ENCODE measurements at places on chromosomes 13 and 19. TPM values are rescaled to one million over a fixed set of nuclear protein-coding genes. Genes with fewer than 3 reads are reported as not detected.

CASP14 gene
- total RNA-seq, result not detected

FFAR3 gene
- not detected for total RNA-seq

CBY2 gene
- total RNA-seq, result not detected

C19orf33 gene
- total RNA-seq, result not detected

ZNF99 gene
- not detected for total RNA-seq

KCNN4 gene
- 0.26 TPM for total RNA-seq

PGLYRP2 gene
- not detected for total RNA-seq

GRCh38 chr19:18233224-18233825 is 7.1 kb upstream of the PDE4C start:
- H3K4me3 ChIP-seq, result no peak overlapping the region
- no peaks in the 10 kb centered on the region for H3K27me3 ChIP-seq

DNA sequence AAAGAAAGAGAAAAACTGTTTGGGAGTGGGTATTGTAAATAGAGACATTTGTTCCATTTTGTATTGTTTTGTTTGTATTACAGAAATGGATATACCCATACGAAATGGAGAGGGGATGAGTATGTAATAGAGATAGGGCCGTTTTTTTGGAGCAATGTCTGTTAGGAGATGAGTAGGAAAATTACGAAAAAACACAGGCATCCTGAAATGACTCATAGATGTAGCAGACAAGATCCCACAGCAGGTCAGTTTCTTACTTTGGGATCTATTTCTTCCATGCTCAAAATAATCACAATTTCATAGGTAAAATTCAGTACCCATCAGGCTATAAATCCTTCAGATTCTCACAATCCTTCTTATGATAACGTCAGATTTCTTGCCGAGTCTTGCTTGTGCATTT is 779.4 kb upstream of the SLITRK1 start:
- no peak overlapping the region for H3K4me3 ChIP-seq
- H3K27me3 ChIP-seq, result no peaks in the 10 kb centered on the region
- DNase-seq, result no peak

- no peak for DNase-seq
- H3K4me3 ChIP-seq, result no peak overlapping the region
- no peaks in the 10 kb centered on the region for H3K36me3 ChIP-seq
- no peak overlapping the region for H3K27ac ChIP-seq
- H3K4me1 ChIP-seq, result no peaks in the 10 kb centered on the region
Observed at GRCh38 chr13:74867460-74867859, 614.5 kb downstream of the TBC1D4 start.

GRCh38 chr13:97077341-97077740 is 83.1 kb upstream of the OXGR1 start:
- H3K4me3 ChIP-seq, result no peak overlapping the region
- no peaks in the 10 kb centered on the region for H3K27me3 ChIP-seq
- H3K4me1 ChIP-seq, result no peaks in the 10 kb centered on the region
- no peak overlapping the region for H3K27ac ChIP-seq

- no peak overlapping the region for H3K27ac ChIP-seq
- H3K4me3 ChIP-seq, result no peak overlapping the region
- H3K4me1 ChIP-seq, result no peaks in the 10 kb centered on the region
- H3K27me3 ChIP-seq, result no peaks in the 10 kb centered on the region
- H3K36me3 ChIP-seq, result no peaks in the 10 kb centered on the region
- DNase-seq, result no peak
Observed at GRCh38 chr13:44703371-44703770, 127.2 kb upstream of the TSC22D1 start.

DNA sequence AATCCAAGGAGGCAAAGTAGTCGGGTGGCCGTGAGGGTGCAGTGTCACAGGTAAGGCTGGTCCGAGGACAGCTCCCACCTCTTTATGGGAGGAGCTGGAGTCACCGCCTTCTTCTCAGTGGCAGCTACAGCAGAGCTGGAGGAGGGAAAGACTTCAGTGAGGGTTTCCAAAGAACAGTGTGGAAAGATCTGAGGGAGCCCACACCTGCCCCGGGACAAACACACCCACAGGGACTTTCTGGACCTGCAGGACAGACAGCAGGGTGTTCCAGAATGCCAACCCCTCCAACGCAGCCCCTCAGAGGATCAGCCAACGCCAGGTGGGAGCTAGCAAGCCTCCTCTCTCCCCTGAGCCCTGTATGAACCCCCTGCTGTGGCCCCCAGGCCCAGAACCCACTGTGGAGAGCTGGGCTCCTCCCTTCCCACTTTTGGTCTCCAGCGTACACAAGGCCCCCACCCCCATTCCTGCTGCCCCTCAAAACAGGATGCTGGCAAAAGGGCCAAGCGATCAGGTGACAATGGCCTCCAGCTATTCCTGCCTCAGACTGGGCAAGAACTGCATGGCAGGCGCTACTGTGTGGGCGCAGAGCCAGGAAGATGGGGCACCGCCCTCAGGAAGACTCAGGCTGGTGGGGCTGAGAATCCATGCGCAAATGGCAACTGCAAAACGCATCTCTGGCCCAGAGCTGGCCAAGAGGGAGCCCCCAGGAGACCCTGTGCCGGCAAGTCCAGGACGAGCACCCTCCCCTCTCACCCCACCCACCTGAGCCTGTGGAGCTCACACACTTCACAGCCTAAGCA is 3.5 kb upstream of the CD320 start:
- peaks cover 27% of the 10 kb centered on the region for H3K4me1 ChIP-seq
- peak overlapping the region; percentile 30 for H3K27ac ChIP-seq
- no peaks in the 10 kb centered on the region for H3K36me3 ChIP-seq
- H3K4me3 ChIP-seq, result no peak overlapping the region

GRCh38 chr13:68358294-68358705 is 1128.2 kb upstream of the PCDH9 start:
- H3K4me1 ChIP-seq, result no peaks in the 10 kb centered on the region
- H3K27me3 ChIP-seq, result no peaks in the 10 kb centered on the region
- no peak overlapping the region for H3K27ac ChIP-seq
- H3K4me3 ChIP-seq, result no peak overlapping the region
- no peak for DNase-seq
- no peaks in the 10 kb centered on the region for H3K36me3 ChIP-seq

DNA sequence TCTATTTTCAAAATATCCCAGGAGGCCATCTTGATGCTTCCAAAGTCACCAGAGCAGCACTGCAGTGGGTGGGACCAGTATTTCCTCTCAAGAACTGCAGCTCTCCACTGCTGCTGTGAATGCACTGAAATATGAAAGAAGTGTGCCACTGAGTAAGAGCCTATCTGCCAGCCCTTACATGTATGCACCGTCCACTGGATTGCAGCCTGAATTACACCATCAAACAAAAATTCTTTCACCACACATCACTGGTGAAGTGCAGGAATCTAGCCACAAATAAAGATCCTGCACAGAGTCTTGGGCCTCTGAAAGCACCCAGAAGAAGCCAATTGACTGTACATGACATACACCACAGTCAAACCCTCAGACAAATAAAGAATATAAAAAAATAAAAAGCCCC is 249.0 kb downstream of the LHFPL6 start:
- H3K4me3 ChIP-seq, result no peak overlapping the region
- no peaks in the 10 kb centered on the region for H3K36me3 ChIP-seq
- no peak overlapping the region for H3K27ac ChIP-seq
- H3K4me1 ChIP-seq, result no peaks in the 10 kb centered on the region

- no peak overlapping the region for H3K27ac ChIP-seq
- DNase-seq, result no peak
- no peaks in the 10 kb centered on the region for H3K27me3 ChIP-seq
- H3K4me1 ChIP-seq, result no peaks in the 10 kb centered on the region
- no peaks in the 10 kb centered on the region for H3K36me3 ChIP-seq
- H3K4me3 ChIP-seq, result no peak overlapping the region
Observed at GRCh38 chr19:57016491-57016890, 103.3 kb upstream of the USP29 start.

DNA sequence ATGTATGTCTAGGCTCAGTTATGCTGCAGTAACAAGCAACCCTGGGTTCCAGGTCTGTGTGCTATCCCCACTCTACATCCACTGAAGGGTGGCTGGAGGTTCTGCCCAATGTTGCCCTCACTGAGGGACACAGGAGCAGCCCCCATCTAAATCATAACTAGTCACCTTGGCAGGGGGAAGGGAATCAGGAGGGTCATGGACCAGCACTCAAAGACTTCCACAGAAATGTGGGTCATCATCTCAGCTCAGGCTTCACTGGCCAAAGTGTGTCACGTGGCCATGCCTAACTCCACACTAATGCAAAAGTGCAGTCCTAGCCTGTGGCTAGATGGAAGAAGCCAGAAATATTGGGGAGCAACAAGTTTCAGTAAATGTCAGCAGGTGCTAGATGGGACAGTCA is 137.3 kb upstream of the ZNF507 start:
- H3K27me3 ChIP-seq, result no peaks in the 10 kb centered on the region
- H3K4me1 ChIP-seq, result no peaks in the 10 kb centered on the region
- no peak overlapping the region for H3K4me3 ChIP-seq

DNA sequence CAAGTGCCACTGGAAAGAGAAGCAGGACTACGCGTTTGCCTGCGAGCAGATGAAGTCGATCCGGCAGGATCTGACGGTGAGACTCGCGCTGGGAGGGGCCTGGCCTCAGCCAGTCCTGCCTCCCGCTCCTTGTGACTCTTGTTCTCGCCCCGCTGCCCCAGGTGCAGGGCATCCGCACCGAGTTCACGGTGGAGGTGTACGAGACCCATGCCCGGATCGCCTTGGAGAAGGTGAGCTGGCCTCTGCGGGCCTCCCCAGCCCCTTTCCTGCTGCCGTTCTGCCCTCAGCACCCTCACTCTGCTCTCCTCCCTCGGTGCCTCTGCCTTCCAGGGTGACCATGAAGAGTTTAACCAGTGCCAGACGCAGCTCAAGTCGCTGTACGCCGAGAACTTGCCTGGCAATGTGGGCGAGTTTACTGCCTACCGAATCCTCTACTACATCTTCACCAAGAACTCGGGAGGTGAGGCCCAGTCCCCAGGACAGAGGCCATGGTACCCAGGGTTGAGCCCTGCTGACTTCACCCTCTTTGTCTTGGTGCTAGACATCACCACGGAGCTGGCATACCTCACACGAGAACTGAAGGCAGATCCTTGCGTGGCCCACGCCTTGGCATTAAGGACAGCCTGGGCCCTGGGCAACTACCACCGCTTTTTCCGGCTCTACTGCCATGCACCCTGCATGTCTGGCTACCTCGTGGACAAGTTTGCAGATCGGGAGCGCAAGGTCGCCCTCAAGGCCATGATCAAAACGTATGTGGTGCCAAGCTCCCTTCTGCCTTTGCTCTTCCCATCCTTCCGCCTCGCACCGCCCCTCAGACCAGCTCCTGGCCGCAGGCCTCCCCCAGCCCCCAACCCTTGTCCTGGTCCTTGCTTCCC is 5.6 kb downstream of the LENG9 start:
- peaks cover 13% of the 10 kb centered on the region for H3K36me3 ChIP-seq
- no peak overlapping the region for H3K4me3 ChIP-seq
- peaks cover 4% of the 10 kb centered on the region for H3K4me1 ChIP-seq
- H3K27ac ChIP-seq, result no peak overlapping the region
- no peak for DNase-seq
- no peaks in the 10 kb centered on the region for H3K27me3 ChIP-seq

DNA sequence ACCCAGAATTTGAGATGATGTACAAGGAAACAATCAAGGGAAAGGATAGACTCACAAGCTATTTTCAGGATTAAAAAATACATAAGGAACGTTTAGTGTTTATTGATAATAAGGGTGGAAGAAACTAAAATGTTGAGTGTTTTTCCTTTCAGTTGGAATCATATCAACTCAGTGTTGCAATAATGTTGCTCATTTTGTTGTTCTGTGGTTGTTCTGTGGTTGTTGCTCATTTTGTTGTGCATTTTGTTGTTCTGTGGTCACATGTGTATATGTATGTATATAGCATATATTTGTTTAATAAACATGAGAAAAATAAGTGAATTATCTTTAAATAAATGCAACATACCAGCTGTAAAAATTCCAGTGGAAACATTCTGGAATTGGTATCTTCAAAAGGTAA is 262.4 kb upstream of the SPRY2 start:
- no peak overlapping the region for H3K4me3 ChIP-seq
- no peaks in the 10 kb centered on the region for H3K27me3 ChIP-seq
- no peak overlapping the region for H3K27ac ChIP-seq
- no peak for DNase-seq

- no peaks in the 10 kb centered on the region for H3K36me3 ChIP-seq
- no peak overlapping the region for H3K4me3 ChIP-seq
- H3K27me3 ChIP-seq, result no peaks in the 10 kb centered on the region
- H3K27ac ChIP-seq, result no peak overlapping the region
- no peaks in the 10 kb centered on the region for H3K4me1 ChIP-seq
- no peak for DNase-seq
Observed at GRCh38 chr13:36718686-36719085, 44.9 kb downstream of the SERTM1 start.

DNA sequence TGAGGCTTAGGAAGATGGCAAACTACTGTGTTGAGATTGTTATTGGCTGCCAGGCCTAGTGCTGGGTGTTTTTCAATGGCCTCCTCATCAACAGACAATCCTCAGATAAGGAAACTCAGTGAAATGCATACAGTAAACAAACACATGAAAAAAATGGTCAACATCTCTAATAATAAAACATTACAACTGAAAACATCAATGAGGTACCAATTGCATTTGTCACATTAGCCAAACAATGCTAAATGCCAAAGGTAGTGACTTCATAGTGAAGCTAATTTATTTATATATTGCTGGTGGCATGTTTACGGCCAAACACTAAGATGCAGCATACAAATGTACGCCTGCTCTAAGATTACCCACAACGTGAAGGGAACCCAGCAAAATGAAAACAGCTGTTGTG is 224.0 kb upstream of the UBL3 start:
- H3K4me3 ChIP-seq, result no peak overlapping the region
- no peak overlapping the region for H3K27ac ChIP-seq
- no peaks in the 10 kb centered on the region for H3K36me3 ChIP-seq

GRCh38 chr13:21529146-21529893 is 70.2 kb upstream of the ZDHHC20 start:
- H3K4me3 ChIP-seq, result no peak overlapping the region
- DNase-seq, result no peak
- H3K4me1 ChIP-seq, result no peaks in the 10 kb centered on the region
- H3K36me3 ChIP-seq, result peaks cover 6% of the 10 kb centered on the region

GRCh38 chr13:102504002-102504401 is 92.8 kb upstream of the TPP2 start:
- H3K27ac ChIP-seq, result no peak overlapping the region
- H3K36me3 ChIP-seq, result no peaks in the 10 kb centered on the region
- no peaks in the 10 kb centered on the region for H3K27me3 ChIP-seq
- no peaks in the 10 kb centered on the region for H3K4me1 ChIP-seq

All from psoas muscle (tissue), 8 donors.